HCT116 (cell line): ENCODE measurements at places on chromosomes 5 and 9. TPM values are rescaled to one million over a fixed set of nuclear protein-coding genes. Genes with fewer than 3 reads are reported as not detected.

Gene PFN3
- total RNA-seq: not detected

Gene ADAMTS19
- total RNA-seq: not detected

Gene MTAP
- total RNA-seq: 326 TPM

Gene PCDHB14
- 0.27 TPM for total RNA-seq

DNA sequence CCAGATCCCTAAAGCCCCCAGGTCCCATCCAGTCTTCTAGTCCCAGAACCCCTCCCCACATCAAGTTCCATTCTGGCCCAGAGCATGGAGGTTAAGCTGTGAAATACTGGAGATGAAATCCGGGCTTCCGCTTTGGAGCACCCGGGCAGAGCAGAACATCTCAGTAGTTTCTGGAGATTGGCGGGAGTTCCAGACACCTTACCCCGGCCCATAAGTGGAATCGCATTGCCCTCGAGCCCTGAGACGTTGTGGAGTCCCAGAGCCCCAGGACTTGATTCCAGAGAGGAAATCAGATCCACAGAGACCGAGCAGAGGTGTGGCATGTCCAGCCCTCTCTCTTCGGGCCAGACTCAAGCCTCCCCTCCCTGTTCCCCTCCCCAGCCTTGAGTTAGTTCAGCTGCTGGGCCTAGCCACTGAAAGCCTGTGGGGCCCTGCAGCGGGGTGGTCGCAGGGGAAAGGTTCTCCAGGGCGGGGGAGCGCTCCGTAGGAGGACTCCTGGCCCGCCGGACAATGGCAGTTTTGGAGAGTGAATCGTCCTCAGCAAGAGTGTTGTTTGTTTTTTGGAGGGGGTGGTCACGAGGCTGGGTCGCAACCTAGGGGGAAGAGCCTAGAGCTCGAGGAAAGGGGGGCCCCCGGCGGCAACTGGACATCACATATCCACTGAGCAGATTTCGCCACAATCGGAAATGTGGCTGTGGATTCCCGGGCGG is 1.0 kb upstream of the PAX5 start:
- H3K4me1 ChIP-seq: no peaks in the 10 kb centered on the region
- DNase-seq: no peak
- H3K36me3 ChIP-seq: no peaks in the 10 kb centered on the region
- H3K4me3 ChIP-seq: no peak overlapping the region
- H3K27me3 ChIP-seq: peaks cover 15% of the 10 kb centered on the region; the same call in 1 of the 2 replicates
- H3K27ac ChIP-seq: no peak overlapping the region

DNA sequence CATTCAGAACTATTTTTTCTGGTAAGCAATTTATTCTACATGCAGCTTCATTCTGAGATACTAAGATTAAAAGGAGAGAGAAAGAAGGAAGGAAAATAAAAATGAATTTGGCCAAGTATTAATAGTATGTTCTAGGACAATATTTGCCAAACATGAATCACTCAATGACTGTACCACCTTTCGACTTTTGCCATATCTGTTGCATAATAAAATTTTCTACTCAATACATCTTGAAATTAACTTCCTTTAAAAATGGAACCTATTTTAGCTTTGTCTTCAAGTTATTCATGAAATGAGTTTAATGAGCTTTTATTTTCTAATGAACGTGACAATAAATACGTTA is 111.8 kb downstream of the MARCHF3 start:
- H3K4me1 ChIP-seq: no peaks in the 10 kb centered on the region
- no peaks in the 10 kb centered on the region for H3K36me3 ChIP-seq
- no peak for DNase-seq
- no peak overlapping the region for H3K27ac ChIP-seq

DNA sequence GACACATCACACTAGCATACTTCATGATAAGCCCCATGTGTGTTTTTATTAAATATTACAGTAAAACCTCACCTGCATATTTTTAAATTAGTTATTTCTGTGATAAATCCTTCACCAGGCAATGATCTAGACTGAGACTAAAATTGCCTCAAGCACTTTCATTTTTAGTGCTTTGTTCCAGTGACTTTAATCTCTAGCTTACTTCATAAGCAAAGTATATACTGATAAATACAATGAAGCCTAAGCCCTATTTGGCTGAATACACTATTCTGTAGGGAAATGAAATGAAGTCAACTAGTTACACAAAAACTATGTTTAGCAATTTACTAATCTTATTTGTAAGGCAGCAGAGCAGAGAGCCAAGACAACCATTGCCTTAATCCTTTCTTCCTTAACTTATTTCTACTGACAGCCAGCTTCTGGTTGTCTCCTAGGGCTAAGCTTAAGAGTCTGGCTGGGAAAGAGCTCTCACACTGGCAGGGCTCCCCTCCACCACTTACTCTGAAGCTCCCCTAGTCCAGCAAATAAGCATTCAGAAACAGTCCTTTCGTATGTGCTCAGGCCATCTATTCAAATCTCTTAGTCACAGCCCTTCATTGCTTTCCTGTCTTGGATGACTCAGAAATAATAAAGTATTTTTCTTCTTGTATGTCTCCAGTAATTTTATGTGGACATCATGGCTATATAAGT is 31.4 kb upstream of the MTAP start:
- peak; percentile 51 for DNase-seq
- peak overlapping the region; percentile 83 for H3K27ac ChIP-seq
- H3K4me3 ChIP-seq: peak overlapping the region; percentile 23
- no peaks in the 10 kb centered on the region for H3K36me3 ChIP-seq

DNA sequence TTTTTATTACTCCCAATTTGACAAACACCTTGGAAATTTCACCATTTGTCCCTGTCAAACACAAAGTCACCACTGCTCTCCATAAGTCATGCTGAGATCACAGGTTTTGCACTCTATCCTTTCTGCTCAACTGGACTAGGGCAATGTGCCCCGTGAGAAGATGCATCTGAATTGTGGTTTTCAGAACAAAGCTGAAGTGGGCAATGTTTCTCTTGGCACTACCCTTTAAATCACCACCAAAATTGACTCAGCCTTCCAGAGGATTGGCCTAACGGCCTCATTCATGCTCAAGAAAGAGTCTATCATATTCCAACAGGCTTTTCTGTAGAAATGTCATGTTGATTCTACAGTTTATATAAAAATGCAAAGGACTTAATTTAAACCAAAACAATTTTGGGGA is 81.0 kb upstream of the TRIO start:
- H3K4me1 ChIP-seq: no peaks in the 10 kb centered on the region
- DNase-seq: no peak
- H3K27ac ChIP-seq: no peak overlapping the region
- no peaks in the 10 kb centered on the region for H3K27me3 ChIP-seq
- no peaks in the 10 kb centered on the region for H3K36me3 ChIP-seq
- H3K4me3 ChIP-seq: no peak overlapping the region

DNA sequence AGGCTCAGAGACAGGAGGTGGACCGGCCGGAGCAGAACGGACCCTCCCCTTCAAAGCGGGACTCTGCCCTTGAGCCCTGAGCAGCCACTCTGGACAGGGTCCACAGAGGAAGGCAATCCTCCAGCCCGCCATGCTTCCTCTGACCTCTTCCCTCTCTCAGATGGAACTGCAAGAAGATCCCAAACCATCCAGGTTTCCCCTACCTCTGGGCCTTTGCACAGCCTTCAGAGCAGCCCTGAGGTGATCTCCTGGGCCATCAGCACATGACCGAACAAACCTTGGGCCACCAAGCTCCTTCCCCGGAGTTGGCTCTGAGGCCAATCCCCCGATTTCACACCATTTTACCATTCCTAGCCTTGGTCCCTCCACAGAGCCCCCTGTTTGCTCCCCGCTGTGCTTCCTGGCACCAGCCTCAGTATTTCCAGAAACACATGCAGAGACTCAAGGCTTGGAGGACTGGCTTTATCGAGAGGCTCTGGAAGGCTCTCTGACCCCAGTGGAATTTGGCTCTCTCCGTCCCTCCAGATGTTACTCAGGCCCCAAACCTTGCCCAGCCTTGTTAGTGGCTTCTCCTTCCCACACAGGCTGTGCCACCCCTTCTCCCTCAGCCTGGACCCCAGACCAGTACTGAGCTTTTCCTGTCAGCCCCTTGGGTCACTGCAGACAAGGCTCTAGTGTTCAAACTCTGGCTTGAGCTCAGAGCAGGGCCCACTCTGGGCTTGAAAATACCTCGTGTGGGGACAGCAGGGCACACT is 48.6 kb upstream of the KCNMB1 start:
- no peak overlapping the region for H3K4me3 ChIP-seq
- no peak for DNase-seq
- no peak overlapping the region for H3K27ac ChIP-seq

DNA sequence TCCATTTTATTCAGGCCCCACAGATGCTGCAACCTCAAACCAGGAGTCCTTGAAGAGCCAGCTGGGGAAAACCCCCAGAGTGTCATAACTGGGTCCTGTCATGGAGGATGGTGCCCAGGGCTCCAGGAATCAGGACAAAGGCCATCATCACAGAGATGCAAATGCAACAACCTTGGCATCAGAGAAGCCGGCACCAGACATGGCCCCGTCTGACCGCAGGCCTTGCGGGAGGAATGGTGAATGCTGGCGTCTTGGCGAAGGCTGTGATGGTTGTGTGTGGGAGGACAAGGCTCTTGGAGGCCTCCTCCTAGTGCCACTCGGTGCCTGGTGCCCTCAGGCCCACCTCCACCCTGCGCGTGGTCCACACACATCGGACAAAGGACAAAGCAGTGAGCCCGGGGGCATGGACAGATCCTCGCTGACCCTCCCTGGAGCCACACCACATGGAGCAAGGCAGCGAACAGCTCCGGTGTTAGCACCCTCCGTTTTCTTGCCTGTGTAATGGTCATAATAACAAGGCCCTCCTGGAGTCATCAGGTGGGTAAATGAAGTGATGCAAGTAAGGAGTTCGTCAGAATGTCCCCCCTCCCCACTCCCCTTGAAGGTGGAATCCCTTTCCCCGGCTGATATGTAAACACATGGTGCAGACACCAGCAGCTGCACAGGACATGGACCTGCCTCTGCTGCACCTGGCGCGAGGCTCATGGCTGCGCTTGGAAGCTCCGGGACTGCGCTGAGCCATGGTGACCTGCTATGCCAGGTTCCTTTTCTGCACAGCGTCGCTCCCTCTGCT is 380.7 kb downstream of the IRX2 start:
- no peaks in the 10 kb centered on the region for H3K36me3 ChIP-seq
- H3K4me1 ChIP-seq: no peaks in the 10 kb centered on the region
- H3K27ac ChIP-seq: no peak overlapping the region
- no peak for DNase-seq
- no peaks in the 10 kb centered on the region for H3K27me3 ChIP-seq
- no peak overlapping the region for H3K4me3 ChIP-seq

DNA sequence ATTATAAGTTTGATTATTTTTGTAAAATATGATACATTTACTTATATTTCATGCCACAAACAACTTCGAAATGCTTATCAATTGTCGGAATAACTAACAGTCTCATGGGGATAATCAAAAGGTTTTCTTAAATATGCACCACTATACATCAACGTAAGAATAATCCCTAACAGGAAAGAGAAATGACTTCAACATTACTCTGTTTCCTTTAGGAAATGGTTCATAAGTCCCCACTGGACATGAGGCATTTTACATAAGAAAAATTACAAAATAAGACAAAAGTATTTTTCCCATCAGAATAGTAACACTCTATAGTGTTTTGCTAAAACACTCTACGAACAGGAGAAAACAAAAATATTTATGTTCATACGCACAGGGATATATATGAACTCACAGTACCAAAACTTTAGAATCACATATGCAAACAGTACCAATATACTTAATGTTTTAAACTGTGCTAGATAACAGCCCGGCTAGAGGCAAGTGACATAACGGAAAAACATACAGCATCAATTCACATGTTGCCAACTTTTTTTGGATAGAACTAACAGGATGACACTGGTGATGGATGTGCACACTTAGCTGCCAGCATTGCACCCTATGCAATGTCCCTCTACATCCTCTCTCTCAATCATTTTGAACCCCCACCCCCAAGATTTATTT is 120.5 kb downstream of the NFIB start:
- H3K36me3 ChIP-seq: no peaks in the 10 kb centered on the region
- H3K27ac ChIP-seq: no peak overlapping the region
- DNase-seq: no peak
- H3K4me1 ChIP-seq: no peaks in the 10 kb centered on the region

- peak overlapping the region; percentile 35 for H3K4me3 ChIP-seq
- H3K27ac ChIP-seq: no peak overlapping the region
- no peaks in the 10 kb centered on the region for H3K27me3 ChIP-seq
Measured at GRCh38 chr5:5598547-5599113, 176.2 kb downstream of the ICE1 start.

DNA sequence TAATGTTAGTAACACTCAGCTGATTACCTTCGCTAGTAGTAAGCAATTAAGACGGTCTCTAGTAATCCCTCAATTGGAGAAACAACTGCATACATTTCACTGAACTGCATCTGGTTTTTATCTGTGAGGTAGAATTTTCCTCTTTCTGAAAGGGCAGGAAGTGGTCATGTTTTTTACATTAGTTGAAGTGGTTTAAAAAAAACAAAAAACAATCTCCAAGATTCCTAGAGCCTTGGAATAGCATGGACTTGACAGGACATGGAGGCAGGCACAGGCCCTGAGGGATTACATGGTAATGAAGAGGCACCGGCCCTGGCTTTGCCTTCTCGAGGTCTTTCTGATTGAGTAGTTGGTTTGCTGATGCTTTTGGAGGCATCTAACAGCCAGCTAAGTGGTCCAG is 25.8 kb downstream of the THBS4 start:
- no peaks in the 10 kb centered on the region for H3K36me3 ChIP-seq
- DNase-seq: no peak
- H3K4me1 ChIP-seq: no peaks in the 10 kb centered on the region
- no peak overlapping the region for H3K4me3 ChIP-seq
- H3K27ac ChIP-seq: no peak overlapping the region

GRCh38 chr5:89471541-89471940 is 588.6 kb upstream of the MEF2C start:
- H3K27ac ChIP-seq: no peak overlapping the region
- DNase-seq: no peak

DNA sequence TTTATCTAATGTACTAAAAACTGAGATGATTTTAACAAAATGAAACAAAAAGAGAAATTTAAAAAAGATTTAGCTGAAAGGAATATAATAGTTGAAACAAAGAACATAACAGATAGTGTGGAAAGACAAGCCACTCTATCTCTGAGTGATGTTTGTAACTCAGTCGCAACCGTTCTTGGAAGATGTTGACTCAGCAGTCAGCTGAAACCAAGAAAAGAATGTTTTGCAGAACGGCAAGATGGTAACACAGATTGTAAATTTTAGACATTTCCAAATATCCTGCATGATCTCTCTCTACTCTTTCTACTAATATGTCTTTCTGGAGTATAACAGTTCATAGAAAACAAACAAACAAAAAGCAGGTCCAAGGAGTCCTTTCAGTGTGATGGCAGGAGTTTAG is 746.1 kb upstream of the CDH6 start:
- no peaks in the 10 kb centered on the region for H3K36me3 ChIP-seq
- H3K4me1 ChIP-seq: no peaks in the 10 kb centered on the region
- no peaks in the 10 kb centered on the region for H3K27me3 ChIP-seq
- H3K27ac ChIP-seq: no peak overlapping the region
- DNase-seq: no peak

GRCh38 chr5:155389498-155389897 is 375.9 kb downstream of the KIF4B start:
- no peaks in the 10 kb centered on the region for H3K27me3 ChIP-seq
- no peaks in the 10 kb centered on the region for H3K4me1 ChIP-seq
- H3K36me3 ChIP-seq: no peaks in the 10 kb centered on the region
- H3K4me3 ChIP-seq: no peak overlapping the region
- no peak for DNase-seq
- no peak overlapping the region for H3K27ac ChIP-seq
